ENCODE measurements at places on chromosomes 3 and 15.

- no peak for DNase-seq
Observed at GRCh38 chr15:80846031-80846815, 67.1 kb downstream of the CEMIP start.

GRCh38 chr15:31328428-31328968, 1.9 kb downstream of the KLF13 start:
- no peak for DNase-seq

- no peak for DNase-seq
Observed at GRCh38 chr3:72145506-72146380, 360.8 kb upstream of the PROK2 start.

DNA sequence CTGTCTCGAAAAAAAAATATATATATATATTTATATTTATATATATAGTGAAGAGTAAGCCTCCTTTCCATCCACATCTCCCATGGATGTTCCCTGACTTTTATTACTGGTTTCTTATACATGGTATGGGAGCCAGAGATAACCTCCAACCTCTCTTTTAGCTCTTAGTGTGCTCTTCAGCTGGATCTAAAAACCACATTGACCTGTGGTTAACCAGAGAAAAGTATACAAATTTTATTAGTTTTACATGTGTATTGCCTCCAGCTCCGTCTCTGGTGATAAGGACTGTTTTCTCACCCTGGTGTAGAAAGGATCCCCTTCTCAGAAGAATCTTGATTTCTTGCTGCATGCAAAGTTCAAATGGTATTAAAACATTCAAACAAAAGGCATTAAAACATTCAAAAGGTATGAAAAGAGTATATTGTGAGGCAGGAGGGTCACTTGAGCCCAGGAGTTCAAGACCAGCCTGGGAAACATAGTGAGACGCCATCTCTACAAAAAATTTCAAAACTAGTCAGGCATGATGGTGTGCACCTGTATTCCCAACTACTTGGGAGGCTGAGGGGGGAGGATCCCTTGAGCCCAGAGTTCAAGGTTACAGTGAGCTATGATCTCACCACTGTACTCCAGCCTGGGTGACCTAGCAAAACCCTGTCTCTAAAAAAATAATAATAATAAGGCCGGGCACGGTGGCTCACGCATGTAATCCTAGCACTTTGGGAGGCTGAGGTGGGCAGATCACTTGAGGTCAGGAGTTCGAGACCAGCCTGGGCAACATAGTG, 13.5 kb upstream of the TTBK2 start:
- no peak for DNase-seq

DNA sequence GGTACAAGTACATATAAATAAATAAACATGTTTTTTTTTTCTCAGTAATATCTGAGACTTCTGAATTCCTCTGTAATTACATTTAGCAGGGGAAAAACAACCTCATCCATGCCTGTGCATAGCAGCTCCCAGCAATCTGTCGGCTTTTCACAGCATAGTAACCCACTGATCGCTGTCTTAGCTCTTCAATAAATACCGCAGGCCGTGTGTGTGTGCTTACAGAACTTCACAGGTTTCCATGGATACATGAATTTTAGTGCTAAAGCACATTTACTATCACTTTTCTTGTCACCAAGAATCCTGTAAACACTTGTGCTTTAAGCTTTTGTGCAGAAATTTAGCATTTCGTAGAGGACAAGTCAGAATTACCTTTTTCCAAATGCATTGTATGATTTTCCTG, 4.0 kb upstream of the PLAAT1 start:
- DNase-seq: no peak

DNA sequence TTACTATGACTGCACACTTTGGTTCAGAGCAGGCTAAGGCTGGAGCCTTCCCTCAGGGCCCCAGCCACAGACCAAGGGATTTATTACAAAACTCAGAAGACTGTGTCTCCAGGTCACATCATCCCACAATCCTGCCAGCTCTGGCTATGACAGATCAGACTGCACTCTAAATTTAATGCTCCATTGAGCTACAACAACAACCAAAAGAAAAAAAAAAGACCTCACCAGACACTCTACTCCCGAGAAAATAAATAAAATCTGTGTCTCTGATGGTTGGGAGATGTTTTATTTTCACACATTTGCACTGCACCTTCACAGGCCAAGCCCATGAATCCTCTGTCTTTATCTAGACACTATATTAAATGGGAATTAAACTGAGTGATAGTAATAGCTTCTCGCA, 50.8 kb upstream of the CTNNB1 start:
- no peak for DNase-seq

- DNase-seq: peak; percentile 57
Observed at GRCh38 chr3:133949438-133949837, 53.8 kb upstream of the RAB6B start.

- DNase-seq: no peak
Observed at GRCh38 chr3:150520408-150520807, 25.9 kb downstream of the SERP1 start.

- no peak for DNase-seq
Observed at GRCh38 chr3:184600685-184601377, 39.2 kb downstream of the EPHB3 start.

DNA sequence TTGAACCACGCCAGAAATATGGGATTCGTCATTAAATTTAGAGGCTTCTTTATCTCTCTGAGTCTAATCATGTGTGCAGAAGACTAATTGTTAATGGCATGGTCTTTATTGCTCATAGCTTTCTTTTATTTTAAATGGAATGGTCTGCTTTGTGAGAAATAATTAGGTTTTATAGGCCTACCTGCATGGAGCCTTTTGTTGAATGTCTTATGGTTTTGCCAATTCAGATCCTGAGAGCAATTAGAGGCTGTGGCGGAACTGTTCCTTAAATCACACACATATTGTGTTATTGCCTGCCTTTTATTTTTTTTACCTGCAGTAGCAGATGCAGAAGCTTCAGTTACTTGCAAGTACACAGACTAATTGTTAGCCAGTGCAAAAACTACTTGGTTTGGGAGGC, 306.2 kb downstream of the NLGN1 start:
- no peak for DNase-seq

GRCh38 chr3:134055661-134056060, 25.9 kb upstream of the SLCO2A1 start:
- DNase-seq: no peak

DNA sequence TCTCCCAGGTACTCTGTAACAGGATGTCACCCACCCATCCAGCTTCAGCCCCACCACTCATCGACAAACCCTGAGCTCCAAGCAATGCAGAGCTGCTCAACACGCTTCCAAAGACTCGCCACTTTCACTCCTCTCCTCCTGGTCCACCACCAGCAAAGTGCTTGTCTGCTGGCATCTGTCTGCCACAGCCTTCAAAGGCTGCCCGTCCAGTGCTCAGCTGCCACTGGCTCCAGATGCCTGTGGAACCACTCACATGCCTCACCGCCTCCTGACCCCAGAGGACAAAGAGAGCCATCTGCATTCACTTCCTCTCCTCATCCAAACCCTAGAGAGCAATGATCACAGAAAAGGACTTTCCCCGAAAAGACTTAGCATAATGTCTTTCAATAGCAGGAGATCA, 109.5 kb upstream of the OCA2 start:
- no peak for DNase-seq

DNA sequence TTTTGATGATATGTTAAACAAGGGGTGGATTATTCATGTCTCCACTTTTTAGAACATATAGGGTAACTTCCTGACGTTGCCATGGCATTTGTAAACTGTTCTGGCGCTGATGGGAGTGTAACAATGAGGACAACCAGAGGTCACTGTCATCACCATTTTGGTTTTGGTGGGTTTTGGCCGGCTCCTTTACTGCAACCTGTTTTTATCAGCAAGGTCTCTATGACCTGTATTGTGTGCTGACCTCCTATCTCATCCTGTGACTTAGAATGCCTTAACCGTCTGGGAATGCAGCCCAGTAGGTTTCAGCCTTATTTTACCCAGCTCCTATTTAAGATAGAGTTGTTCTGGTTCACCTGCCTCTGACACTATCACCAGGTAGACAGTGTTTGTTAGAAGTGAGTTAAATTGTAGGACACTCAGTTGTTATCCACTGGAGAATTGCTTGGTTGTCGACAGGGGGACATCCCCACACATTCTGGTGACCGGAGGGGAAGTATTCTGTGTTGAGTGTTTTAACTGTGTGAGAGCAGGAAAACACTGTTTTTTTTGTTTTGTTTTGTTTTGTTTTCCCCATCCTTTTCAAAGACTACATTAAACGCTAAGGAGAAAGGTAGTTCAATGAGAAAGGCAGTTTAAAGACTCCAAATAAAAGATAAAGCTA, 36.9 kb upstream of the SKIL start:
- no peak for DNase-seq

- DNase-seq: no peak
Observed at GRCh38 chr3:122982216-122983185, 45.1 kb downstream of the SEMA5B start.

DNA sequence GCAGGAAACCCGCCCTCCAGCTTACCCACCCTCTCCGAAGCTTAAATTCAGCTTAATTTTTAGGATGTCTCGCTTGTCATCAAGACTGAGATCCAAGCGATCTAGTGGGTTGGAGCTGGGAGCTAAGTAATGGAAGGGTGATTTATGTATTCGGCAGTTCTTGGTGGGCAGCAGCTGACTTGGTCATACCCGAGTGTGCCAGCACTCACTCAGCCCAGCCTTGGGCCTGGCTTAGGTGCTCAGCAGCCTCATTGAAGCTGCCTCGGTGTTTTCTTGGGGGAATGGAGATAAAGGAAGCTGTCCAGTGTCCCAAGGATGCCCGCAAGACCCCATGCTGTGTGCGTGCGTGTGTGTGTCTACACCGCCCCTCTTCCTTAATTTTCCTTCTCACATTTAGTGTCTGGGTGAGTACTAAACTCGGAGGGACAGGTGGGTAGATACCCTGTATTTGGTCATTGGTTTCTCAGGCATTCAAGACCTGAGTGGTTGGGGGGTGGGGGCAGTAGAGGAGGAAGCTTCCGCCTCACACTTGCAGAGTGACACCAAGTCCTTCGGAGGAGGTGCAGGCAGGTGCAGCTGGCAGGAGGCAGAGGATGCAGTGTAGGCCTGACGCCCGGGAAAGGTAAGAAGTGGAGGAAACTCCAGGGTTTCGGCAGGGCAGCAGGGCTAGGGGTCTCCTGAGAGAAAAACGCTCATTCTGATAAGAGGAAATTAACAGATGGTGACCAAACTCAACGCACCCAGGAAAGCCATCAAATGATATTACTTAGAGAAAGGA, 92.8 kb downstream of the PCSK6 start:
- DNase-seq: no peak

- no peak for DNase-seq
Observed at GRCh38 chr3:170056710-170057454, 19.1 kb downstream of the GPR160 start.

- no peak for DNase-seq
Observed at GRCh38 chr3:52860424-52860768, 25.6 kb upstream of the MUSTN1 start.

DNA sequence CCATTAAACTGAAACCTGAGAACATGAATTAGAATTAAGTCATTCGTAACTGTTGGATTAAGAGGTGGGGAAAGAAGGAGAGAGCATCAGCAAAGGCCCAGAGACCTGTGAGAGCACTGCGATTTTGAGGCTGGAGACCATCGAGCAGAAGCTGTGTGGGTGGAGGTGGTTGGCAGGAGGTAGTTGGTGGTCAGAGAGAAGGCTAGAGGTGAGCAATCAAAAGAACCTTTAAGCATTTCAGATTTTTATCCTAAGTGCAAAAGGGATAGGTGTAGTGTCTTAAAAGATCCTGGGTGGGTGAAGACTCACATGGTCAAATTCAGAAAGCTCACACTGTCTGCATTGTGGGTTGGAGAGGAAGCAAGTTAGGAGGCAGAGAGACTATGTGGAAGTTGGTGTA, 65.1 kb upstream of the TEX264 start:
- DNase-seq: no peak

- no peak for DNase-seq
Observed at GRCh38 chr3:8723612-8724011, 10.0 kb upstream of the CAV3 start.

DNA sequence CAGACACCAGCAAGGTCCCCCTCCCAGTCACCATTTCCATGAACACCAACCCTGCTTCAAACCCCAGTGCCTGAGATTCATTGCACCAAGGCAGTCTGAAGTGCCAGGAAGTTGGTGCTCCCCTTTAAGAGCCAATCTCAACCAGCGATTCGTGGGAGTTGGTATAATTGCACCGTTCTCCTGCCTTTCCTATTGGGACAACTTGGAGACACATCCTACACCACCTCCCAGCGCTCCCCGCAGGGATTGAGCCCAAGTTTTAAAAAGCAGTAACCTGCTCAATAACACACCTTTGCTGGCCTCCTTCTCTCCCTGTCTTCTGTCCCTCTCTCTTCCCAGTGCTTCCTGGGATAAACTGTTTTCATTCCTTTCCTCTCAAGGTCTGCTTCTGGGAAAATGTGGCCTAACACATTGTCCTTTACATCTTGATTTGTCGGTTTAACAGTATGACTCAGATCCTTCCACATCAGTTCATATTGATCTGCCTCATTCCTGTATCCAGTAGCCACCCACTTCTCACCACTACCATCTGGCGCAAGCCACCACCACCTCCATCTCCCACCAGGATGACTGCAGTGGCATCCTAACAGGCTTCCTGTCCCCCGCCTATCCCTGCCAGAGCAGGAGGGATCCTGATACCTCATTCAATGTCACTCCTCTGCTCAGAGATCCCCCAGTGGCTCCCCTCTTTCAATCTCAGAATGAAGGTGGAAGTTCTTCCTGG, 37.8 kb upstream of the HRH1 start:
- DNase-seq: no peak

GRCh38 chr15:90306560-90306959, 41.1 kb downstream of the NGRN start:
- DNase-seq: no peak

DNA sequence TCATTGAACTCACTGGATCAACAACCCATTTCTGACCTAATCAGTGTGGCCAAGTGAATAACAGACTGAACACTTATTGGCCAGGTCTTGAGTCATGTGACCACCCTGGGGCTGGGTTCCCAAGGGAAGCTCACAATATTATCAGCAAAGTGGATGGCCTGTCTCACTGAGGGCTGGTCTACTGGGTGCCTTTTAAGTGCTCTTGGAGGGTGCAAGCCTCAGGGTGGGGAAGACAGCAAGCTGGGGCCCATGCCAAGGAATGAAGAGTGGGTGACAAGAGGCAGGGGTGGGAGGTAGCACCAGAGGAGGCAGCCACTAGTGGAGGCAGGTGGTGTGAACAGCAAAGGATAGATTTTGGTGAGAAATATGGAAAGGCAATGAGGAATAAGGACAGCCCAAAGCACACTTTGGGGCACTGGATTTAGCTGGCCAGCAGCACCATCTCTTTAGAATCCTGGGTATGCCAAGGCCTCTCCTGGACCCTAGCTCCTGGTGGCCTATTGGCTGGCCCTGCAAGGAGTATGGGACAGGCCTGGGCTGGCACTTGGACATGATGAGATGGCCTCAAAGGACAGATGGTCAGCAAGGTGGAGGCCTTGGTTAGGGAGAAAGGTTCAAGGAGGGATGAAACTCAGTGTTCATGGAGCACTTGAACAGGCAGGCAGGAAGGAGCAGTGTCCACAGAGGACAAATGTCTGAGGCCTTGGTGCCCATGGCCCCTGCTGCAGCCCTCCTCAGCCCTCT, 34.2 kb downstream of the HMCES start:
- DNase-seq: no peak
